Small intestine (tissue), 16 donors: ENCODE measurements at places on chromosomes 4 and X.

- DNase-seq, result no peak
Observed at GRCh38 chr4:120431180-120431579, 364.5 kb upstream of the MAD2L1 start.

- DNase-seq, result no peak
Observed at GRCh38 chrX:137401092-137401491, 164.8 kb upstream of the ZIC3 start.

DNA sequence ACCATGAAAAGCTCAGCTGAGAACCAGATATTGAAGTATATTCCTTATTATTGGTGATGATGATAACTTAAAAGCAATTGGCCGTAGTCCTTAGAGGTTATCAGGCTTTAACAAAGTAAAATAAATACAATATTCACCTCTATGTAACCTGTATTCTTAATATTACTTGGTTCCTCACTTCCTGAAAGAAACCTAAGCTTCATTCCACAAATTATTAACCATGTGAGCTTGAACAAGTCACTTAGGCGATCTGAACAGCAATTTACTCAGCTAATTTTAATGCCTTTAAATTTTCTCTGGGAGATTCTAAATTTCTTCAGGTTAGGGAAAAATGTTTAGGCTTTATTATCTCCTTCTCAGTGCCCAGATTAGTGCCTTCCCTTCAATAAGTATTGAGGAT, 69.2 kb downstream of the CLDN22 start:
- DNase-seq, result peak; percentile 23

DNA sequence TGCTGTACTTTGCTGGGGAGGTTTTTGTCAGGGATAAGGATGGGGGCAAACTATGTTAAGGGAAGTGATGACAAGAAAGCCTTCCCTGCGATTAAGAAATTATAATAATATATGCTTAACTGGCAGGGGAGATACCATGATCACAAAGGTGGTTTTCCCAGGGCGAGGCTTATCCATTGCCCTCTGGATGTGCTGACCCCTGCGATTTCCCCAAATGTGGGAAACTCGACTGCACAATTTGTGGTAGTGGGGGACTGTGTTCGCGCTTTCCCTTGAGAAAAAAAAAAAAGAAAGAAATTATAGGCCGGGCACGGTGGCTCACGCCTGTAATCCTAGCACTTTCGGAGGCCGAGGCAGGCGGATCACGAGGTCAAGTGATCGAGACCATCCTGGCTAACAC, 24.5 kb downstream of the SLC25A43 start:
- DNase-seq, result no peak

DNA sequence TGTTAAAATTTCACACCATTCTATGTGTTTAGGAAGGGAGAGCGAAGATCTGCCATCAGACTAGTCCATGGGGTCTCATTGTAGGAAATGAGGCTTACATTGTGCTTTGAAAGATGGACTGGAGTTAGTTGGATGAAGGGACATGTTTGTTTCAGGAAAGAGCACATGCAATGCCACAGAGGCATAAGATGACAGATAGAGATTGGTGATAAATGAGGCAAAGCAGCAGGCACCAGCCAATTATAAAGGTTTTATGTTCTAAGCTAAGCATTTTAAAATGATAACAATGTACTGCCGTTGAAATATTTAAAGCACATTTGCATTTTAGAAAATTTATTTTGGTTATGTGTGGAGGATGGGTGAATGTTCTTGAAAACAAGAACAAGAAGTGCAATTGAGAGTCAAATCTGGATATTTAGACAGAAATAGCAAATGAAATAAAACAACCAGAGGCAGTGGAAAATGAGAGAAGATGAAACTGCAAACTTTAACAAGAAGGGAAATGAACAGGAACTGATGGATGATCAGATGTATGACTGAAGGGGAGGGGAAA, 957.2 kb downstream of the FSTL5 start:
- DNase-seq, result no peak

DNA sequence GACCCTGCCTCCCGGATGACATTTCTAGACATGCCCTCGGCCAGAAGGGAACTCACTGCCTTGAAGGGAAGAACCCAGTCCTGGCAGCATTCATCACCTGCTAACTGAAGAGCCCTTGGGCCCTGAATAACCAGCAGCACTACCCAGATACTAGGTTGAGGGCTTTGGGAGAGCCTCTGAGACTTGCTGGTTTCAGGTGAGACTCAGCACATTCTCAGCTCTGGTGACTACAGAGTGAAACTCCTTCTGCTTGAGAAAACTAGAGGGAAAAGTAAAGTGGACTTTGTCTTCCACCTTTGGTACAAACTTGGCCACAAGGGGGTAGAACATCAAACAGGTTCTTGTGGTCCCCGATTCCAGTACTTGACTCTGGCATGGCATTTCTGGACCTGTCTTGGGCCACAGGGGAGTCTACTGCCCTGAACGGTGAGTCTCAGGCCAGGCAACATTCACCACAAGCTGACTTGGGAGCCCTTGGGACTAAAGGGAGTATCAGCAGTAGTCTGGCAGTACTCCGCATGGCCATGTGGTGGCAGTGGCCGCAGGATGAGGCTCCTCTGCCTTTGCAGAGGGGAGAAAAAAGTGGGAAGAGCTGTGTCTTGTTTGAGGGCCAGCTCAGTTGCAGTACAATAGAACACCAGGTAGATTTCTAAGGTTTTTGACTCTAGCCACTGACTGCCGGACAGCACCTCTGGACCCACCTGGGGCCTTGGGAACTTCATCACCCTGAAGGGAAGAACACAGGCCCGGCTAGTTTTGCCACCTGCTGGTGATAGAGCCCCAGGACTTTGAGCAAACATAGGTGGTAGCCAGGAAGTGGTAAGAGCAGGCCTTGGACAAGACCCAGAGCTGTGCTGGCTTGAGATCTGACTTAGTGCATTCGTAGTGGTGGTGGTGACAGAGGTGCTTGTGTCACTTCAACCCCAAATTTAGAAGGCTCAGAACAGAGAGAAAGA, 414.8 kb downstream of the OPHN1 start:
- DNase-seq, result no peak

DNA sequence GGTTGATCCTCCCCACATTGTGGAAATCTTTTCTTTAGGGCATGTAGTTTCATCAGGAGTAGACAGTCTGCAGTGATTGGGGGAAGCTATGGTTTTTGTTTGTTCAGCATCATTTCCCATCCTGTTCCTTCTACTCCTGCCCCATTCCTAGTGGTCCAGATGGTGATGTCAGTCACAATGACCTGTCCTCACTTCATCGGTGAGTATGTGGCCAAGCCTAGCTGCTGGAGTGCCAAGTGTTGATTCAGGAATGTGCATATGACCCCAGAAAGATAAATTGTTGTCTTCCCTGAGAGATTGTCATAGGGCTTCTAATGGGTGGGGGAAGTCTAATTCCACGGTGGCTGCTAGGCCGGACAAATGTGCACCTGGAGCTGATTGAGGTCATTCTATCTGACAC, 130.6 kb upstream of the FAT1 start:
- no peak for DNase-seq

GRCh38 chrX:130165181-130165702, 399 bp downstream of the AIFM1 start:
- DNase-seq, result peak; percentile 51

DNA sequence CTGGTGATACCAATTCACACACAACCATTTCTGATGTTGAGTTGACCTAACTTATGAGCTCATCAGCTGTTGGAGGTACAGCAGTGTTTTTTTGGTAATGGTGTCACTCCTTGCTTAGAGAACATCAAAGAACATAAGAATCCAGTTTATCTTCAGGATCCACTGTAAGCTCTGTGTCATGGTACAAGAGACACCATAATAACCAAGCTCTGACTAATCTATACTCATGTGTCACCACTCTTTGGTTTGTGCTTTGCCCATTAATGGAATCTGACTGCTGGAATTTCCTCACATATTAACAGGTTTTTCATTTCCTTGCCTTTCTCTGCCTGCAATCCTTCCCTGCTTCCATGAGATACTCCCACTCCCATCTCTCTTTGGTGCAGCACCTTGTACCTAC, 735.1 kb upstream of the LCORL start:
- DNase-seq, result no peak

GRCh38 chr4:146900295-146900694, 45.4 kb downstream of the TTC29 start:
- DNase-seq, result no peak

DNA sequence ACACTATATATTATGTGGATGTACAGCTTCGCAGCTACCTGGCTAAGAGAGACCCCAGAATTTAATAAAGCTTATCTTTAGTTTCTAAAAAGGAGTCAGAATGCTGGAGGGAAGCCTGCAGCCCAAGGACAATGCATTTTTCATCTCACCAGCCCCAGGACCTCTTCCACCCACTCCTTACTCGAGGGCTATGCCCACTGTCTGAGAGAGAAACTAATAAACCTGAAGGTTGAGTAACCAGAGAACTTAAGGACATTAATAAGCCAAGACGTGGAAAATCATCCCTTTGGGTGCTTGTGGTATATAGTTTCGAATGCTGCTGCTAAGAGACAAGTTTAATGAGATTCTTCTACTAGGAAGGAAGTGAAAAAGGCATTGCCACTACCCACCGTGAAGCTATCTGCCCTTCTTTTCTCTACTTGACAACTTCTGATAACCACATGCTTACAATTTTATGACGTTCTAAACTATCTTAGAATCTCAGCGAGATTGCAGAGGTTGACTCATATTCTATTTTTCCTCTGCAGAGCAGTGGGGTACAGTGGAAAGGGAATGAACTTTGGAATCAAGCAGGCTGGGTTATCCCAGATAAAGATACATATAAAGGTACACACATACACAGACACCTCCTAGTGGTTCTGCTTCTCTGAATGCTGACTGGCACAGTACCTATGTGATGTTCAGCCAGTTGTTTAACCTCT, 3.3 kb downstream of the RELL1 start:
- DNase-seq, result peak; percentile 89
